ENCODE measurements at places on chromosomes 1 and 21.

- no peak for DNase-seq
Measured at GRCh38 chr21:29490016-29490415, 191.3 kb downstream of the BACH1 start.

GRCh38 chr1:183159960-183160359 is 26.1 kb upstream of the LAMC2 start:
- DNase-seq = no peak

DNA sequence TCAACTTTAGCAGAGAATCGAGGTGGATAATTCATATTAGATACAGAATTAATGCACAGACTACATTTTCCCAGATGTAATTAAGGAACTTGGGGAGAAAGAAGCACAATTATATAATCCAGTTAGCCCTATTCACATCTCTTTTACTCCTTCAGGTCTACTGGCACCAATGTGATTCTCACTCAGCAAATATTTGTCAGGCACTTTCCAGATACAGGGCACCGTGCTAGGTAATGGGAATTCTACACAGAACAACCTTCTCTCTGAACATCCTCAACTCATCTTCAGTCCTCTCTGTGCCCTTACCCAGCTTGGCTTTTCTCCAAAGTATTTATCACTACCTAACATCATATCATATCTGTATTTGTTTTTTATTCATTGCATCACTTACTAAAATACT is 15.6 kb upstream of the PROX1 start:
- no peak for DNase-seq

DNA sequence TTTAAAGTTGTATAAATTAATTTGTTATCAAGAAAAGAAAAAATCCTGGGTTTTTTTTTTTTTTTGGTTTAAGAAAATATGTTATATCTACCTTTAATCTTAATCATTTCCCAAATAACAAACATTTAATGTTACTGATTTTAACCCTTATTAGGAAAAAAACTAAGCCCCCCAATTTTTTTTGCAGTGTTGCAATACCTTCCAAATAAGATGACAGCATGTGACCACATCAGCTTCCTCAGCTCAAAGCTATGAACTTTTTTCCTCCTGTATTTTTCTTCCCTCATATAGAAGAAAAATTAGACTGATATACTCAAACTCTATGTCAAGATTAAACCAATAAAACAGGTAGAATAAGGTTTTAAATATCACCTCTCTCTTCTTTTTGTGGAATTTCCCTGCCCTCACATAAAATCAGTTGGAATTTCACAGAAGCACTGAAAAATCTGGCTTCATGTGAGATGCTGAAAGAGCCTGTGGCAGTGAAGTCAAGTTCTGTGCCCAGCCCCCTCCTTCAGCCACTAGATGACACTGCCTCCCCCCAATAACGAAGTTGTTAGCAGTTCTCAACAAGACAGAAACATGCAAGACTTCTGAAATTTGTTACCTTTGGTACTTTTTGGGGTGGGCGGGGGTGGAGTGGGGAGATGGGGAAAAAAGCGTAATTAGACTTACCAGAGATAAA is 9.6 kb upstream of the SMYD2 start:
- DNase-seq = no peak

DNA sequence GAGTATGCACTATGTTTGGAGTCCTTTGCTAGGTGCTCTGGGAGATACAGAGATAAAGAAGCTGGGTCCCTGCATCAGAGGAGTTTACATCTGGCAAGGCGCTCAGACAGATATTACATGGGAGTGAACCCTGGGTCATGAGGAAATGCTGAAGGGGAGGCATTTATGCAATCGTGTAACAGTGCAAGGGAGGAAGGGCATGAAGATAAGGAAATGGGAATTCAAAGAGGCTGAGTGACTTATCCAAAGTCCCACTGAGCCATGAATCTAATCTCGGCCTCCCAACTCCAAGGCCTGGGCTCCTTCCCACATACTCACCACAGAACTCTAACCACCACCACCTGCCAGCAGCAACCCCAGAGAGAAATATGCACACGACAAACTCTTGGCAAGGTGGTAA is 51.6 kb downstream of the FAM163A start:
- no peak for DNase-seq

- no peak for DNase-seq
Measured at GRCh38 chr1:167118188-167118587, 24.3 kb downstream of the STYXL2 start.

DNA sequence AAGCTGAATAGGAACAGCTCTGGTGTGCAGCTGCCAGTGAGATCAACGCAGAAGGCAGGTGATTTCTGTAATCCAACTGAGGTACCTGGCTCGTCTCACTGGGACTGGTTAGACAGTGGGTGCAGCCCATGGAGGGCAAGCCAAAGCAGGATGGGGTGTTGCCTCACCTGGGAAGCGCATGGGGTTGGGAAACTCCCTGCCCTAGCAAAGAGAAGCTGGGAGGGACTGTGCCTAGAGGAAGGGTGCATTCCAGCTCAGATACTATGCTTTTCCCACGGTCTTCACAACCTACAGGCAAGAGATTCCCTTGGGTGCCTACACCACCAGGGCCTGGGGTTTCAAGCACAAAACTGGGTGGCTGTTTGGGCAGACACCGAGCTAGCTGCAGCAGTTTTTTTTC is 183.2 kb downstream of the DNM3 start:
- DNase-seq = no peak

DNA sequence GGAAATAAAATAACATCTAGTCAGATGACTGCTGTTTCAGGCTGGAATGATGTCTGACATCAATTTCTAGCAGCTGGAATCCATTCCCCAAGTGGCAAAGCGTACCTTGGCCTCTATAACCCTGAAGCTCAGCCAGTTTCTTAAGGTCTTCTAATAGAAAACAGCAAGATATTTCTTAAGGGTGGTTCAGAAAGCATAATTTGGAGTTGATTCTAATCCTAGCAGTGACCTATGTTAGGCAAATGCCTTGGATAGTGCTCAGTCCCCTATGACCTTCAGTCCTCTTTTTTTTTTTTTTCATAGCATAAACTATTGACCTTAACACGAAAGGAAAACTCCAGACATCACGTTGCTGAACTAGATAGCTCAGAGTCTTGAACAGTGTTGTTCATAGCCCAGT is 56.5 kb downstream of the LAMC2 start:
- DNase-seq = no peak

DNA sequence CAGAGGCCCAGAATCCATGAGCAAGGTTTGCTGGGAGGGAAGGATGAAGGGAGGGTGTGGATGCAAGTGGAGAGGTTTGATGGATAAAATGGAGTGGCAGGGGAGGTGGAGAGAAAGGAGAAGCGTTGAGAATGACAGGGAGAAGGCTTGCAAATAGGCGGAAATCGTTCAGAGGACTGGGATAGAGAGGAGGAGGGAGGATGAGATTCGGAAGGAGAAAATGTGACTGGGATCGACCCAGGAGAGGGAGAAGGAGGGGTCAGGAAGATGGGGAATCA is 376 bp downstream of the AVPR1B start:
- DNase-seq = no peak

GRCh38 chr1:2354511-2355372 is 36.6 kb downstream of the MORN1 start:
- DNase-seq = no peak

GRCh38 chr1:78005448-78005722 is 646 bp downstream of the DNAJB4 start:
- no peak for DNase-seq

DNA sequence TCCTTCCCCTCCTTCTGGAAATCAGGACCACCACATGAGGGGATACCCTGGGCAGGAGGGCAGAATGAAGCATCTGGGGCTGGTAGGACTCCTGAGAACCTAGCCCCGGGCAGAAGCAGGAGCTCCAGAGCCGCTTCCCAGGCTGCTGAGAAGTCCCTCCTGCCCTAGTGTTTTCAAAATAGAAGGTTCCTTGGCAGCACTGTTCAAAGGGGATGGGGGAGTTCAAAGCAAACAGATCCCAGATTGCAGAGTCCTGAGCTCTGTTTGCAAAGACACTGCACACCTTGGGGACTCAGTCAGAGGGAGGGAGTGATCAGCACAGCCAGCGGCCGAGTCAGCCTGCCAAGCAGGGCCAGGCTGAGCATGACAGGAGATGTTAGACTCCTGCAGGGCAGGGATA is 177.8 kb downstream of the PTPRU start:
- DNase-seq = no peak

DNA sequence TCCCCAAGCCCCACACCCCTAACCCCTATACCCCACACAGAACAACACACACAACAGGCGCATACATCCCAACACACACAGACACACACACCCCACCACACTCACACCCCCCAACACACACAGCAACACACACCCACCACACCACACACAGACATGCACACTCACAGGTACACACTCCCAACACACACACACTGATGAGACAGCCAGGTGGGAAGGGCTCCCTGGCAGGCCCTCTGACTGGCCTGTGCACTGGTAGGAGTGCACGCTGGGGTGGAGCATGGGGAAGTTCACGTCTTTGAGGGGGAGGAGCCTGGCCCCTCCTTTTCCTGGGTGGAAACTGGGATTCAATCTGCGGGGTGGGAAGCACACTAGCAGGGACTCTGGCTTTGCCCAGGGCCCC is 116.7 kb downstream of the RHOU start:
- DNase-seq = no peak

GRCh38 chr1:18279351-18280074 is 171.9 kb downstream of the IGSF21 start:
- no peak for DNase-seq

DNA sequence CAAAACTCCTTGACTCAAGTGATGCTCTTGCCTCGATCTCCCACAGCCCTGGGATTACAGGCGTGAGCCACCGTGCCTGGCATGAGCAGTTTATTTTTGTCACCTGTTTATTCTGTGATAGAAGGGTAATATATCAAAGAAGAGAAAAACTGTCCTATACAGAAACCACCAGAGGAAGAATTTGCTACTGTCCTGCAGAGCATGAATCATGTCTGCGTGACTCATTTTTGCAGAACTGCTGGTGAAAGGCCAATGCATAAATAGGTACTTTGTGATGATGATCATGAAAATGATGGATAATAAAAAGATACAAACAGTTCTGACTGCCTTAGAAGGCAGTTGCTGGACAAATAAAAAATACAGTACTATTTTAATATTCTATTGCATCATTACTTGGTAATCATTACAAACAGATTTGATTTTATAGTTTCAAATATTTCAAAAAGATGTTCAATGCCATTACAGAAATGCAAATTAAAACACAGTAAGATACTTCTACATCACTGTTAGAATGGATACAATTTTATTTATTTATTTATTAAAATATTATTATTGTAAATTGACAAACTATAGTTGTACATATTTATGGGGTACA is 26.5 kb downstream of the RIPPLY3 start:
- no peak for DNase-seq

Data from stimulated activated CD4-positive, alpha-beta T cell treated with anti-CD3 and anti-CD28 coated beads, Interleukin-15, amount 100 ng/mL, for 1 hour (primary cell).